DMS79 treated with DMSO at 0.1 percent for 48 hours (cell line): ENCODE measurements at places on chromosomes 3 and 15.

DNA sequence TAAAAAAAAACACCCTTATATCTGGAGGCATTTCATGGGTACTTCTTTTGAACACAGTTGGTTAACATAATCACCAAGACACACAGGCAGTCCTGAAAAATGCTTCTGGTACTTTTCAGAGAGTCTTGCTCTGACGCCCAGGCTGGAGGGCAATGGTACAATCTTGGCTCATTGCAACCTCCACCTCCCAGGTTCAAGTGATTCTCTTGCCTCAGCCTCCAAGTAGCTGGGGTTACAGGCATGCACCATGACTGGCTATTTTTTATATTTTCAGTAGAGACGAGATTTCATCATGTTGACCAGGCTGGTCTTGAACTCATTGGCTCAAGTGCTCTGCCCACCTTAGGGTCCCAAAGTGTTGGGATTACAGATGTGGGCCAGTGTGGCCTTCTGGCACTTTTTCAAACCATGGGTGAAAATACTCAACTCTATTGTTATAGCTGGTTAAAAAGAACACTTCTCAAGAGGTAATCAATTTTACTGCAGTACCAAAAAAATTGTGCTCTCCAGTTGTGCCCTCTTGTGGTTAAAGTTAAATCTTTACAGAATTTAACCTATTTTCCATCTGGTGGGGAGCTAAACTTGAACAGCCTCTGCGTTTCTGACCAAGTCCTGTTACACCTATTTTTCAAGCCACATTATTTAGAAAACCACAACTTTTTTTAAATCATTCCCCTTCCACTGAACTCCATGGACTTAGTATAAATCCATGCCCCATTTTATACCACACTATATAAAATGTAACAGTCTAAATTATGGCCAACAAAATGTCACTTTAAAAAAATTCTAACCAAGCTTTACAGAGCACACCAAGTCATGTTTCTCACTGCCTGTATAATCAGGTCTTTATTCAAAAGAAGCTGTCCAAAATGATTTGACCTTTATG lies 1.2 kb upstream of the SNAPC5 start:
- DNase-seq = no peak

DNA sequence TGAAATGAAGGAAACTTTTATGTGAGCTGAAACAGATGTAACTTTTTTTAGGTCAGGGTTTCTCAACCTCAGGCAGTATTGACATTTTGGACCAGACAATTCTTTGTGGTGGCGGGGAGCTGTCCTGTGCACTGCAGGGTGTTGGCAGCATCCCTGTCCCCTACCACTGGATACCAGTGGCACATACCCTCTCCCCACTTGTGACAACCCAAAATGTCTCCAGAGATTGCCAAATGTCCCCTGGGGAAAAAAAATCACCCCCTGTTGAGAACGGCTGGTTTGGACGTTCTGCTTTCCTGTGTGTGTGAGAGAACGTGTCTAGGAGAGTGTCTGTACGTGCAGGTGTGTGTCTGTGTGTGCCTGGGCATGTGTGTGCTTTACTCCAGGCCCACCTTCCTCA lies 30.7 kb upstream of the GRIP2 start:
- no peak for DNase-seq

- DNase-seq = no peak
Measured at GRCh38 chr3:4225005-4225471, 78.1 kb upstream of the SETMAR start.

GRCh38 chr15:57340682-57341259 lies 35.5 kb upstream of the CGNL1 start:
- DNase-seq = peak; percentile 32

- no peak for DNase-seq
Measured at GRCh38 chr3:178743297-178743696, 207.1 kb downstream of the KCNMB2 start.

DNA sequence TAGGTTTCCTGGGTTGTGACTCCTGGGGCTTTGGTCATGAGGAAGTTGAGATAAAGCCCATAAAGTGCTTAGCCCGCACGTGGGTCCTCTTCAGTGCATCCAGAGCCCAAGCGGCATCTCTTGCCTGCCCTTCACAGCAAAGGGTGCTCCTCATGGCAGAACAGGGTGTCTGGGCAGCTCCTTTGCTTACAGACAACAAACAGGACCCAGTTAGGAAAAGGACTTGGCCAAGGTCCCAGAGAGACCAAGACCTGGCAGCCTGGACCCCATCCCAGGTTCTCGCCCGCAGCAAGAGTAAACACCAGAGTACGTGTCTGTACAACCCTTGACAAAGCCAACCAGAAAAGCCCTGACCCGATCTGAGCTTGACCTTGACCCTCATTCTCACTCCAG lies 27.0 kb downstream of the ALS2CL start:
- no peak for DNase-seq

DNA sequence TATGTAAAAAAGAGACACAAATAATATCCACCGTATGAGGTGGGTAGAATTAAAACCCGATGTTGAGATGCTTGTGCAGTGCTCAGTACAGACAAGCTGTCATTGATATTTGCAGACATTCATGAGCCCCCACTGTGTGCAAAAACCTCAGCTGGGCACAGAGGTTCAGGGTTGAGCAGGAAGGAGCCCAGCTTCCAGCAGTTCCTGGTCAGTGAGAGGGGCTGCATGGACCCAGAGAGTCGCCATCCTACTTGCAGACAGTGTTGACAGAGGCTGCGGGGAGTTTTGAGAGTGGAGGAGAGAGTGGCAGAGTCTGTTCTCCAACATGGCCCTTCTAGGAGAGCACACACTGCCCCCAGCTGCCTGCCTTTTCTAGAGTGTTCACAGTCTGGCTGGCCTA lies 6.1 kb upstream of the LTF start:
- no peak for DNase-seq

- no peak for DNase-seq
Measured at GRCh38 chr3:37963635-37964034, 27.0 kb upstream of the VILL start.

GRCh38 chr3:57937092-57937491 lies 71.1 kb upstream of the FLNB start:
- no peak for DNase-seq

- no peak for DNase-seq
Measured at GRCh38 chr3:187051724-187052366, 87.5 kb downstream of the RPL39L start.

DNA sequence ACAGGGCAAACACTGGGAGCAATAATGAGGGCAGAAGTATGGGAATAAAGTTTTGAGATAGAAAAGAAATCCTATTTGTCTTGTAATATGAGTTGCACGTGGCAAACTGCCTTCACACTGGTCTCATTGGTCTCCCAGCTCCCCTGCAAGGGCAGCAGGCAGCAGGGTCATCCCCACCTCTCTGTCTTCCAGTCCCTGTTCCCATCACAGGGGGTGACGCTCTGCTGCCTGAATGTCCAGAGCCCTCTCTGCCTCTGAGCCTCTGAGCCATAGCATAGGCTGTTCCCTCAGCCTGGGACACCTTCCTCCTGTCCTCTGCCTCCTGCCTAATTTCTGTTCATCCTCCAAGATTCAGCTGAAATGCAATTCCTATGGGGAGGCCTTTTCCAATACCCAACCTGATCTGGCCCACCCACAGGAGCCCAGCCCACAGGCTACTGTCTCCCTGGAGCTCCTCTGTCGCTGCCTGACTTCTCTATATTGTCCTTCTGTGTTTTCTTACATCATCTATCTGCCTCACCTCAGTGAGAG lies 12.1 kb upstream of the SKOR1 start:
- no peak for DNase-seq

DNA sequence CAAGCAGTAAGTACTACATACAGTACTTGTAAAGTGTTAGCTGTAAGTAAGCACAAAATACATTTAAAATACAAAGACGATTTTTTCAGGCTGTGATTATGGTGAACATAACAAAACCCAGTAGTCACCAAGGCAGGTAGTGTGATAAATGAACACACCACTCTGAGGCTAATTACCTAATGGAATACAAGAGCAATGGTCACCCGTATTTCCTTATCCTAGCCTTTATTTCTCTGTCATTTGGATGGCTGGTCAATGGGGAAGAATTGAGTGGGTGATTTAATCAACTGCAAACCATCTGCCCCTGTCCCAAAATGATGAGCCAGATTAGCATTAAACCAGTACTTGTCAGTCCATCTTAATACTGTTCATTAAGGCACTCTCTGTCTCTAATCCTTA lies 89.2 kb upstream of the CGNL1 start:
- DNase-seq = no peak

GRCh38 chr3:42129014-42129953 lies 38.1 kb downstream of the TRAK1 start:
- no peak for DNase-seq

GRCh38 chr15:92751528-92751927 lies 96.0 kb upstream of the FAM174B start:
- DNase-seq = no peak

- DNase-seq = no peak
Measured at GRCh38 chr3:76699846-76700245, 340.1 kb upstream of the ROBO2 start.

DNA sequence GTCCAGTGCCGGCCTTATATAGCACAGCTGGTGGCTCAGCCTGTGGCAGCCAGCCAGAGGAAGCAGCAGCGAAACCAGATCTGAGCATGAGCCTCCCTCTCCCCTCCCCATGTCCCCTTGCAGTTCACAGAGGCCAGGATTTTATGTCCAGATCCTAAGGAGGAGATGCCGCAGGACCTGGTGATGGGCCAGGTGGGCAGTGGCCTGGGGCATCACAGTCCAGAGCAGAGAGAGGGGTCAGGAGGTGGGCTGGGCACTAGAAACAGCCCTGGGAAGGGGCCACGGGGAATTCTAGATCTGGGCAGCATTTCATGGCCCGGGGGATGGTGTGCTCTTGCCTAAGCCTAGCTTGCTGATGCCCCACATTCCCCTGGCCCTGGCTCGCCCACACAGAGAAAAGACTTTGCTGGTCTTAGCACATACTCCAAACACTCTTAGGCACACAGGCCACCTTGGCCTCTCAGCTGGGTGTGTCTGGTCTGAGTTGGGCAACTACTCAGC lies 259 bp upstream of the CILP start:
- DNase-seq = no peak

DNA sequence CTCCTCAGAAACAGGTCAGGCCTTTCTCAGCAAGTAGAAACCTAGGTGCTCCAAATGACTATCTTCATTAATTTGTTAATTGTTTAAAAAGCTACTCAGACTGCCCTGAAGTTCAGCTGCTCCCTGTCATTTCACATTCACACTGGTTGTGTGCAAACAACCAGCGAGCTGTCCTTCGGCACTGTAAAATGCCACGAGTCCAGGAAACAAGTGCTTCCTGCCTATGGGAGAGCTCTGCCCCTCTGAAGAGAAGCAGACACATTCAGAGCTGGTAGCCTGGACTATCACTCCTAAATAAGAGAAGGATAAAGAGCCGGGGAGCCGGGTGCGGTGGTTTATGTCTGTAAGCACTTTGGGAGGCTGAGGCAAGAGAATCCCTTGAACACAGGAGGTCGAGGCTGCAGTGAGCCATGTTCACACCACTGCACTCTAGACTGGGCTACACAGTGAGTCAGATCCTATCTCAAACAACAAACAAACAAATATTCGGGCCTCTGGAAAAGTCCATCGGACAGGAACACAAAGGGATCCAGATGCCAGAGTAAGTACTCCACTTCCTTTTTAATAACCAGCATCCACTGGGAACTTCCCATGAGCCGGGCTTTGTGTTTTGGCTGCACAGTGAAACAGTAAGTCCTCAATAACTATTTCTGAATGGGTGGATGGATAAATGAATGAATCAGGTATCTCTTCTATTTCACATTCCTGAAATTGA lies 114.4 kb upstream of the WNT5A start:
- DNase-seq = no peak

DNA sequence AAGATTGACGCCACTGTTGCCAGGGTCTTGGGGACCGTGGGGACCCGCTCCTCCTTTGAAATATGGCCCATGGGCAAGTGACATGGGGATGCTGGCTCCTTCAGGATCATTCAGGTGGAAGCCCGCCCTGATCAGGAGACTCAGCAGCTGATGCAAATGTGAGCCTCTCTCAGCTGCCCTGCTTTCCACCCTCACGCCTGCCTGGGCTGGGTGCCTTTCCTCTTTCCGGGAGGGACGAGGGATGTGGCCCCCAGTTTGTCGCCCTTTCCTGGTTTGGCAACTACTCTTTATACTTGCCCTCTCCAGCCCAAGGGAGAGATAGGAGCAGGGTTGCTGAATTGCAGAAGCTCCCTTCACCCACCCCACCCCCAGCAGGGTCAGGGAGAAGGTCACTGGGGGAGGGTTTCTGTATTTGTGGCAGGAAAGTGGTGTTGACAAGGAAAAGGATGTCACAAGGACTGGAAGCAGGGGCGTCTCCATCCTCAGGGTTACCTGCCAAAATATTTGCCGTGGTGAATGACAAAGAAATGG lies 21.8 kb downstream of the DNASE1L3 start:
- no peak for DNase-seq

DNA sequence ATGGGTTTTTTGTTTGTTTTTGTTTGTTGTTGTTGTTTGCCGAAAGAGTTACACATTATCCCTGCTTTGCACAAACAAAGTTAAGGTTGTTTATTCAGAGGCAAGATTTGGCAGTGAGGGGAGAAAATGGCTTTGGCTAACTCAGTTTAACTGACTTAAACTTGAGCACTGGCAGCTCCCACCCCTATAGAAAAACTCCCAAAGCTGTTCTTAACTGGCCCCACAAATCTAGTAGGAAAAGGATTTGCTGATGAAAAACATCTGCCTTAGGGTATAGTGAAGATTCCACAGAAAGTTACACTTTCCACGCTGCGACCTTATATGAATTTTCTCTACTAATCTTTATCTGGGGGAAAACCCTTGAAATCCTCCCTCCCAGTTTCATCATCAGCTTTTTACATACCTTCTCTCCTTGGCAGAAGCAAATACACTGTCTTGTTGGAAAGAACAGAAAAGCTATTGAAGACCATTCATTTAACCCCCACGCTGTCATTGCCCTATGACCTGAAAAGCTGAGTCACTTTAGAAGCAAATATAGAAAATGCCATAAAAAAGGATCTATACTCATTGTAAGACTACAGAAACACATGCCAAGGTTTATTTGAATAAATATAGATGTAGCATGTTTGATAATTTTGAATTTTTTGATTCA lies 551.7 kb downstream of the NR2F2 start:
- no peak for DNase-seq

- DNase-seq = no peak
Measured at GRCh38 chr3:108297647-108298046, 1.3 kb downstream of the HHLA2 start.

- no peak for DNase-seq
Measured at GRCh38 chr3:73866846-73867245, 242.1 kb upstream of the PDZRN3 start.

GRCh38 chr3:67521053-67521646 lies 133.3 kb downstream of the SUCLG2 start:
- DNase-seq = no peak

GRCh38 chr3:161500068-161500796 lies 3.6 kb downstream of the OTOL1 start:
- no peak for DNase-seq
